ENCODE measurements at places on chromosomes 12 and 14.

GRCh38 chr14:85479771-85480170, 50.2 kb upstream of the FLRT2 start:
- no peak for DNase-seq

DNA sequence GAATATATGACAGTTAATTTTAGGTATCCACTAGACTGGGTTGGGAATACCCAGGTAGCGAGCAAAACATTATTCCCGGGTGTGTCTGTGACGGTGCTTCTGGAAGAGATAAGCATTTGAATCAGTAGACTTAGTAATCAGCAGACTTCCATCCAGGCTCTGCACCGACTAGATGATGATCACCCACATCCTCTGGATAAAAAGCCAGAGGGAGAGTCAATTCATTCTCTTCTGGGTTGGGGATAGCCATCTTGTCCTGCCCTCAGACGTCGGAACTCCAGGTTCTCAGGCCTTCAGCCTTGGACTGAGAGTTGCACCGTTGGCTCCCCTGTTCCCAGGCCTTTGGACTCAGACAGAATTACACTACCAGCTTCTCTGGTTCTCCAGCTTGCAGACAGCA, 168.0 kb downstream of the PHLDA1 start:
- DNase-seq, result no peak

- no peak for DNase-seq
Observed at GRCh38 chr12:754473-754820, 2.1 kb downstream of the WNK1 start.

DNA sequence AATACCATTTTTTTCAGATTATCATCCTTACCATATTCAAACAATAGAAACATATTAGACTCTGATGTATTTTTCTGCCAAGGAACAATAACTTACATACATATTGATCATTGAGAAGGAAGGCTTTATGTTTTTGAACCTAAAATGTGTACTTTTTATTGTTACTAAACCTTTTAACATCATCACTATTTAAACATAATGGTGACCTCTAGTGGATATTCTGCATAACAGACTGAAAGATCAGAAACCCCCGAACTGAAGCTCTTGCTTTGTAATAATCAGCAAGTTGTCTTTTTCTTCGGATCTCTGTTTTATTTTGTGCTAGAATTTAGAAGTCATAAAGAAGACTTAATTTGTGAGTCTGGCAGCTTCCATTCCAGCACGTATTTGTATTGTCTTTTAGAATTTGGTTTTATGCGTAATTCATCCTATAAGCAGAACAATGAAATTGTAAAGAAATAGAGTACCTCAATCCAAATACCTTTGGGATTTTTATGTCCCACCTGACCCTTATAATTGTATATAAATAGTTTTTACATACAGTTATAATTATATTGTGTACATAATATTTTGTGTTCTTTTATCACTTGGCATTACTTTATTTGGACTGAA, 125.9 kb upstream of the ATF1 start:
- DNase-seq, result no peak

DNA sequence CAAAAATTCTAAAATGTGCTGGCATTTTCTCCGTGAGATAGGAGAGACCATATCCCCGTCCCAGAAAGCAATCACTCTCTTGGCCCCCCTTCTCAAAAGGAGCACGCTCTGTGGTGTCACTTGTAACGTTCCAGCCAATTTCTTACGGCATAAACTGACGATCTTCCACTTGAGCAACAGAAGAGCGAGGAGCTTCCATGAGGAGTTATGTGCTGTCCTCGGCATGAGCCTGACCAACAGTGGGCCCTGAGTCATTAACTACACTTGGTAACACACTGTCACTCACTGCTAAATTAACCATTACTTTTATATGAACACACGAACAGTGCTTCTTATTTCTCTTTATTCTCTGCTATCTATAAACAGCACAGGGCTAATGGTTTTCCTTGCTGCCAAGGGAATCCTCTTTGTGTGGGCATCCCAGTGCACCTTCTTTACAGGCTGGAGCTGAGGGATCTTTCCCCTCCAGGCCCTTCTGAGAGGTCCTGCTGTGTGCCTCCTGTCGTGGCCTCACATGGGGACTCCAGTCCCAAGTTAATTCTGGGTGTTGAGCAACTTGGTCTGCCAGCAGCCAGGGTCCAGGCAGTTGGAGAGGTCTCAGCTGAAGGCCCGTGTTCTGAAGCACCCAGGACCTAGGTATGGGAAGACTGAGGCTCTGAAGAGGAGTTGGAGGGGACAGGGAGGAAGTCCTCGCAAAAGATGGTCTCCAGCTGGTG, 9.4 kb downstream of the SLC6A13 start:
- no peak for DNase-seq

GRCh38 chr12:75329918-75330826, at the start of gene CAPS2:
Gene CAPS2 (minus strand): TSS chr12:75330324. CDS start chr12:75326498, 3,826 bp downstream.
- peak; percentile 68 for DNase-seq

GRCh38 chr14:89351221-89351515, 65.9 kb downstream of the FOXN3 start:
- no peak for DNase-seq

GRCh38 chr12:46158501-46158900, 110.3 kb downstream of the SLC38A1 start:
- DNase-seq, result no peak

DNA sequence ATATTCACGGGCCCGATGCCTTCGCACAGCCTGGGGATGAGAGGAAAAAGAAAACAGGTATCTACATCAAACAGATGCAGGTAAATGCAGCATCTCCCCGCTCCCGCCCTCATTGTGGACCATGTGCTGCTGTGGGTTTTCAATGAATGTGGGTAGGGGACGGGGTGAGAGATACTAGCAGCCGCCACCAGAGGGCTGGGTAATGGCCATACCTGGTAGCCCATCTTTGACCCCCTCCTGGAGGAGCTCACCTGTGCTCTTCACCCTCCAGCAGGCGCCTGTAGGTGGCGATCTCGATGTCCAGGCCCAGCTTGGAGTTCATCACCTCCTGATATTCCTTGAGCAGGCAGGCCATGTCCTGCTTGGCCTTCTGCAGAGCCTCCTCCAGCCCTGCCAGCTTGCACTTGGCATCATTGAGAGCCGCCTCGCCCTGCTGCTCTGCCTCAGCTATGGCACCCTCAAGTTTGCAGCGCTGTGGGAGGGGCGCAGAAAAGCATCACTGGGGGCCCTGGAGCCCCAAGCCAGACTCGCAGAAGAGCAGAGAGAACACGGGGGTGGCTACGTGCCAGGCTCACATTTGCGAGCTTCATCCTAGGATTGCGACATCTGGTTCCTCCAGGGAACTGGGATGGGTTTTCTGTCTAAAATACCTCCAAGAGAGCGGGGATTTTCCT, 10.2 kb downstream of the KRT82 start:
- no peak for DNase-seq

GRCh38 chr14:32492457-32492856, 163.4 kb downstream of the AKAP6 start:
- DNase-seq, result no peak

- DNase-seq, result no peak
Observed at GRCh38 chr12:49669796-49670195, 37.4 kb downstream of the FMNL3 start.

GRCh38 chr12:69585189-69586062, at the start of gene CCT2:
Gene CCT2 (plus strand): TSS chr12:69585459. CDS start chr12:69585522, 63 bp downstream.
- peak; percentile 91 for DNase-seq

GRCh38 chr12:169528-170370, 44.2 kb downstream of the SLC6A12 start:
- no peak for DNase-seq

DNA sequence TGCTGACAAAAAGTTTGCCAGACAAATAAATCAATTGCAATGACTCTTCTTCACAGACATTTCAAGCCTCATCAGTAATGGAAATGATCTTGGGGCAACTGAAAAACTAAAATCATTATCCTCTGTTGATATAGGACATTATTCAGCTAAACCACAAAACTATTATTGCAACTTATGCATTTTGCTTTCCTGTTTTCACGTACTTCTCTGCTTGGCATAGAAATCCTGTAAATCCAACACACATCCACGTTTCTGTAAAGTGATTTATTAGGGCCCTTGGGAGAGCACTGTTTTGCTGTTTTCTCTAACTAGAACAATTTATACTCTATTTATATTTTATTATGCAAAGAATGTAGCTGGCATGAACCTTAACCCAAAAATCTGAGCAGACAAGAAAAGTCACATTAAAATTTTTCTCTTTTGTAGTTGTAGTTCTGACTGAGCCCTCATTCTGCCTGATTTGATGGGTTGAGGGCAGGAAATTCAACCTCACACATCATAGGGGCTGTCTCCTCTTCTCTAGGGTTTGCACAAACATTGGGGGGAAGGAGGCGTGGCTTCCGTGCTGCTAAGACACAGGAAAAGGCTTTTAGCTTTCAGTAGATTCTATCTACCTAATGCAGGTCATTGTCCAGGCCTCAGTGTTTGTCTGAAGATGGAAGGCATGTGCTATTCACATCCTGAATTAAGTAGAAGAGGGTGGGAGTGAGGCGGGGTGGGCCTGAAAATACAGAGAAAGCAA, 11.5 kb upstream of the NUP107 start:
- no peak for DNase-seq

DNA sequence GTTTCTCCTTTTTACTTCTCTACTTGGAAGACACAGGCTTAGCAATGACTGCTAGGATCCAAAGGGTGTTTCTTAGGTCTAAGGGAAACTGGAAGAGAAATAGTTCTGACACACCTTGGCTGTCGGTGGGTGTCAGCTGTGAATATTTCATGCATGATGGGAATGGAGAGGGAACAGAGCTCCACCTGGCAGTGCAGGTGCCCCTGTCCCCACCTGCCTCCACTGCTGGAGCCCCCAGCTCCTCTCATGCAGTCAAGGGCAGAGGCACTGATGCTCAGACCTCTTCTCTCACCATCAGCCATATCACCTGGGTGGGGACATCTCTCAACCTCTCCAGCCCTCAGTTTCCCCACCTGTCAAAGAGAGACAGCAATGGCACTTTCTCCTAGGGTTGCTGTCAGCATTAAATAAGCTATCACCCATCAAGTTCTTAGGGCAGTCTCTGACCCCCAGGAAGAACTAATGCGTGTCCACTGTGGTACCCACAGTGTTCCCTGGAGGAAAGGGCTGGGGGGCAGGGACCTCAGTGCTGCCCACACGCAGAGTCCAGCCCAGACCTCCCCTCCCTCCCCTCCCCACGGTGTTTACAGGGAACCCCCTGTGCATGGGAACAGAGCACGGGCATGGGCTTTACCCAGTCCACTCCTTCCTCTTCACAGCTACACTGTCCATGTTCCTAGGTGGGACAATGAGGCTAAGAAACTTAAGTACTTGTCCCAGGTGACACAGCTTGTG, 69.1 kb downstream of the C14orf132 start:
- DNase-seq, result no peak

DNA sequence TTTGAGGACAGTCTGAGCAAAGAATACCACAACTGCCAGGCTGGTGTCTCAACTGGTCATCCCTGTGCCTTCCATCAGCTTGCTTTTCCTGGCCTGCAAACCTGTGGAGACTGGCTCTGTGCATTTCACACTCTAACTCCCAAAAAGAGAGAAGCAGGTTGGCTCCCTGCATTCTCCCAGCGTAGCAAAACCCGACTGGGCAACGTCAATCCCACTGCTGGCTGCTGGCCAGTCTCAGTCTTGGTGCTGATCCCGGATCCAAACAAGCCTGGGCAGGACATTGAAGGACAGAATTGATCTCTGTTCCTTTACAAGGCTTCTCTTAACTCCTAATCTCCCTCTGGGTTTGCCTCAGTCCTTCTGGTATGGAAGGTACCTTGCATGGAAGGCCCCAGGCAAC, 65.4 kb downstream of the FZD10 start:
- DNase-seq, result no peak

DNA sequence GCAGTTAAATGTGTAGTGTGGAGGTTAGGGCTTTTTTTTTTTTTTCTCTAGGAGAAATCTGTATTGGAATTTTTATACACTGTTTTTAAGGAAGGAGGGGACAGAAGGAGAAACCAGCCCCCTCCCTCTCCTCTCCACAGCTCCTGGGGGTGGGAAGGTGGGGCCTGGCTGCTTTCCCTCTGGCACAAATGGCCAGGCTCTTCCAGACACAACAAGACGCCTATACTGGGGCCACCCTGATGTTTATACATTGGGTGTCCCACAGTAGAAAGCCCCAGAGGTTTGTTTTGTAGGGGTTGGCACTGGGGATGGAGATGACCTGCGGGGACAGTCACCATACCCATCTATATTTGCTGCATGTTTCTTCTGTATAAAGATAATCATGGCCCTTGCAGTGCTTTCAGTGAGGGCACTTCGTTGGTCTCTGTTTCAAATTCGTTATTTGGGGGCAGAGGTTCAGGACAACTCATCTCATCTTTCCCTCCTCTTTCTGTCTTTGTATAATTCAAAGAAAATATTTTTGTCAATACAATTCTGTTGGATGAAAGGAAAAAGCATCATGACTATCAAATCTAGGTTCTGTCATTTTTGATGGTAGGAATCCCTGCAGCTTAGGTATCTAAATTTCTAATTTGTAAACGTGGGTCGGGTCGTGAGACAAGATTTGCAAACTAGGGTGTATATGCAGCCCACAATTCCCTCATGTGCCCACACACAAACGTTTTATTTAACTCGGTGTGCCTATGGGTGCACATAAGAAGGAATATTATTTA, 2.3 kb upstream of the HOTAIR start:
- no peak for DNase-seq

- DNase-seq, result no peak
Observed at GRCh38 chr12:108328420-108328819, 10.7 kb downstream of the CMKLR1 start.

DNA sequence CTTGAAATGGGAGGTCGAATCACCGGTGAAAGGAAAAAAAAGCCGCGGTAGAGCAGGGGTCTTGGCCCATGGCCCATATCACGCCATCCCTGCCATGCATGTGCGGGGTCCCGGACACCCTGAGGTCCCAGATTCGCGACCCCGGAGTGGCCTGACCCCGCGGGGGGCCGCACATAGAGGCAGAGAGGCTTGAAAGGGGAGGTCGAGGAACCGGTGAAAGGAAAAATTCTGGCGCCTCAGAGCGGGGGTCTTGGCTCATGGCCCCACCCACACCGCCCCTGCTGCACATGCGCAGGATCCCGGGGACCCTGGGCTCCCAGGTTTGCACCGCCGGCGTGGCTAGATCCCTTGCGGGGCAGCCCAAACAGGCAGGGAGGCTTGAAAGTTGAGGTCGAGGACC, 319.8 kb downstream of the ALG10 start:
- no peak for DNase-seq

- DNase-seq, result no peak
Observed at GRCh38 chr14:26694521-26694920, 96.7 kb upstream of the NOVA1 start.

DNA sequence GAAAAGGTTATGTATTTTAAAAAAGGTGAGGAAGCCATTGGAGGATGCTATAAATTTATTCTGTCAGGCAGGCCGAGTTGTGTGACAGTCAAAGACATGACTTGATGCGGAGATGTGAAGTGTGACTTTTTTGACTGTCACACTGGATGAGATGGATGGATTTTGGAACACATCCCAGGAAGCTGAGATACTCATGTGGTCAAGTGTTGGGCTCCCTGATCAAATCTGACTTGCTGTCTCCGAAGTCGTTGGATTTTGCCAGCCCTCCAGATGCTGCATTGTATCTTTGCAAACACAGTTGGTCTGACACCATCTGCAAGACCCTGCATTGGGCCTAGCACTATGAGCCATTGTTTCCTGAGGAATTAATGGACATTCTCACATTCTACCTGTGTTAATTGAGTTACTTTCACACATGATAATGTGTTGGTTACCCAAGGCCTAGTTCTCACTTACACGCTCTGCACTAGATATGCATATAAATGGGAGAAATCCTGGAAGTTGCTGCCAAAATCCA, 204.0 kb upstream of the PRKD1 start:
- DNase-seq, result no peak

- DNase-seq, result no peak
Observed at GRCh38 chr12:13099066-13099843, 4.2 kb downstream of the GSG1 start.
